ENCODE measurements at places on chromosomes 4 and X.

DNA sequence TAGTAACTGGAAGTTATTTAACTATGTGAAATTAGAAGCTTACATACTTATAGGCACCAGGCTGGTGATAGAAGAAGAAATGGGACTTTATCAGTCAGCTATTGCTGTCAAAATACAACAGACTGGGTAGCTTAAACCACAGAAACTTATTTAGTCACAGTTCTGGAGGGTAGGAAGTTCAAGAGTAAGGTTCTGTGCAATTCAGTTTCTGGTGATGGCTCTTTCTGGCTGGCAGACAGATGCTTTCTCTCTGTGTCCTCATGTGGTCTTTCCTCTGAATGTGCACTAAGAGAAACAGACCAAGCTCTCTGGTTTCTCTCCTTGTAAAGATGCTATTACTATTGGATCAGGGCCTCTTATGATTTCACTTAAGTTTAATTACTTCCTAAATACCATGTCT is 92.1 kb upstream of the ANKRD50 start:
- no peak for DNase-seq

DNA sequence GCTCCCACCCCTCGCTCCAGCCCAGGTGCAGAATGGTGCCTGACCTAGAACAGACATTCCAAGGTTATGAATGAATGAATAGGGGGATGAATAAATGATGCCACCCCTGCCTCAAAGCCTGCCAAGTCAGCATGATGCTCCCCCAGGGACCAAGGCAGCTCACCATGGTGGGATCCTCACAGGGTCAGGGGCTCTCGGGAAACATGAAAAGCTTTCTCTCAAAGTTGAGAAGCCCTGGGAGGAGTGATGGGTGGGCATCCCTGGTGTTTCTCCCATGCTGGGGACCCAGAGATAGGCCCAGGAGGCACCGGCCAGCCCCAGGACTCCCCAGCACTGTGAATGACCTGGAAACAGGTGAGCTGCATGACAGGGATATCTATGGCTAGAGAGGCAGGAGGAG is 58.9 kb downstream of the HTRA3 start:
- no peak for DNase-seq

DNA sequence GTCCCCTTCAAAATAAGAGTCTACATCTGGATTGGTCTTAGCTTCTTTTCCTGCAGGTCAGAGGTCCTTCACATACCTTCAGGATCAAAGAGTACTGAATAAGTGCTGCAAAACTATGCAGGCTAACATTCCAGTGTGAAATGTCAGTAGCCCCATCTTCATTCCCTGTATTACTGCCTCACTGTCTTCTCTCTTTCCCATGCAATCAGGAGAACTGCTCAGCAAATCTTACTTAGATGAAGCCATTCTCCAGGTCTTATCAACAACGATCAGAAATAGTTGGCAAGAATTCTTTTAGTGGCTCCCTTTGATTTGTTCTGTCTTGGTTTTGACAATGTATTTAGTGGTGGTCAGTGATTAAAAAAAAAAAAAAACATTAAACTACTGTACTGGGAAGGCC is 26.0 kb upstream of the IQCM start:
- no peak for DNase-seq

DNA sequence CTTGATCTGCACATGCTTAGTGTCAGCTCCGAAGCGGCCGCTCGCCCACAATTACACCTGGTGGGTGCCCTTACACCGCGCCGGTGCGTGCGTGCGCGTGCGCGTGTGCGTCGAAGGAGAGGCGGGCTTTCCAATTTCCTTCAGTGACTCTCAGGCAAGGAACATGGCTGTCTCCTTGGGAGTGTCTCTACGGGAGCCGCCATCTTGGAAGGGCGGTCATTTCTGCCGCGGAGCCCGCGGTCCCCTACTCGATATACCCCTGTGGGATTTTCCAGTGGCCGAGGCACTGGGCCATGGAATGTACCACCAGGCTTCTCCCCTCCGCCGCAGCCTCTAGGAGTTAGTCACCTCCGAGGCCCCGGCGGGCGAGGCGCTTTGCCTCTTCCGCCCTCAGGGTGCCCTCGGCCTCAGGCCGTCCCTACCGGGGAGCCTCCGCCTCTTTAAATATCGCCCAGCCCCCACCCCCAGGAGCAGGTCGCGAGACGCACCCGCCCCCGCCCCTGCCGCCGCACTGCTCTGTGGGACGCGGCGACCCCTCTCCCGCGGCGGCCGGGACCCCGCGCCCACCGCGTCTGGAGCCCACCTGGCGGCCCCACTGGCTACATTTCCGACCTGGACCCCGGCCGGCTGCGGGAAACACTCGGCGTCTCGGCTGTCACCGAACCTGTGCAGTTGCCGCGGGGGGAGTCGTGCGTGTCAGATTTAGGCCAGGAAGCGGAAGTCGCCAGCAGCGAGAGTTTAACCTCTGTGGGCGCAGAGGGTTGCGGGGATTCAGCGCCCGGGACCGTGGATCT is at the start of gene ZNF41:
ZNF41 (minus strand) TSS at position 711 of the 794 bp plus-strand sequence. CDS start 15,741 bp downstream, outside the sequence.
- peak; percentile 69 for DNase-seq

DNA sequence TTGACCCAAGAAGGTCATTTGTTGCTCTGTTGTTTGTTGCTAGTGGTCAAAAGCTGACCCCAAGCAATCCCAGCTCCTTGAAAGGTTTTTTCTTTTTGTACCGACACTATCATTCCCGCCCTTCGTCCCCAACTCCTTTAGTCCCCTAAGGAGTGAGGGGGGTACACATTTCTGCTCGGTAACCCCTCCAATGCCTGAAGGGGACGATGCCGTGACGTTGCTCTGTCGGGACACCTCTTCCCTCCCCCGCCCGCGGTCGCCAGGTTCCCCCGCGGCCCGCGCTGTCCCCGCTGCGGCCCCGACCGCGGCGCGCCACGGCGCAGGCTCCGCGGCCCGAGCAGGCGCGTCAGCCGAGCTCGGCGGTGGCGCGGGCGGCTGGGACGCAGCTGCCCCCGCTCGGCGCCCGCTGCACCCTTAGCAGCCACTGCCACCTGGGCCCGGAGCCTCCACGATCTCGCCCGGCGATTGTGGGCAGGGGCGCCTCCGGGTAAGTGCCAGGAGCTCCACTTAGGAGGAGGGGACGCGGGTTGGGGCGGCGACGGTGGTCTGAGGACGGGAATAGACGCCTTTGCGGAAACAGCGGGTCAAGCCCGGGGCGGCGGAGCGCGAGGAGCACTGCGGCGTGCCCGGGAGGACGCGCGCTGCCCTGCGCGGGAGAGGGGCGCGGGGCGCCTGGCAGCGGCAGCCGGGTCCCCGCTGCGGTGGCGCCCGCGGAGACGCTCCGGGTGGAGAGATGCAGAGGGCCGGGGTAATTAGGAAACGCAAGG is at the start of gene GLRB:
GLRB (plus strand) TSS at position 340 of the 767 bp plus-strand sequence. CDS start 1,875 bp downstream, outside the sequence.
- DNase-seq: no peak

DNA sequence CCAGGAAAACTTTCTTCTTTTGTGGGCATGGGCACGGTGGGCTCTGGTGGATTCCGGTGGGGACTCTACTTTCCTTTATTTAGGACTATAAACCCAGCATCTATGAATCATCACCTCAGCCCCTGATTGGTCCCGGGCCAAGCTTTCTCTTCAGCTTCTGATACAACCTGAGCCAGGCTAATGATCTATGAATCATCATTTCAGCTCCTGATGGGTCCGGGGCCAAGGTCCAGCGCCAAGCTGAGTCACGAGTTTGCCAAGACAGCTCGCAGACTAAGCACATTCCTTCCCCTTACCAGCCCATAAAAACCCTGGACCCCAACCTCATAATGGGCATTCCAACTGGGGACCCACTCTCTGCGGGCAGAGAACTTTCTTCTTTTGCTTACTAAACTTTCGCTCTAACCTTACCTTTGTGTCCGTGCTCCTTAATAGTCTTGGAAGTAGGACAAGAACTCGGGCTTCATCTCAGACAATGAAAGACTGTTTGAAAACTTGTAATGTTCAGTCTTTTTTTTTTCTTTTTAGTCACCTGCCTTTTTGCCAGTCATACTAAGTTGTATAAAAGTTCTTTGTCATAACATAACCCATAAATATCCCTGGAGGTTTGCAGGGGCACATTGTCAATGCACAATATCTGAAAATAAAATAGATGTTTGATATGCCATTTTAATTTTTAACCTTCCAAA is 904.9 kb upstream of the EPHA5 start:
- no peak for DNase-seq

- DNase-seq: no peak
These were observed 99.1 kb downstream of the FRYL start for GRCh38 chr4:48680848-48681568.

- no peak for DNase-seq
These were observed 32.9 kb downstream of the MAGED4 start for GRCh38 chrX:52217494-52218160.

DNA sequence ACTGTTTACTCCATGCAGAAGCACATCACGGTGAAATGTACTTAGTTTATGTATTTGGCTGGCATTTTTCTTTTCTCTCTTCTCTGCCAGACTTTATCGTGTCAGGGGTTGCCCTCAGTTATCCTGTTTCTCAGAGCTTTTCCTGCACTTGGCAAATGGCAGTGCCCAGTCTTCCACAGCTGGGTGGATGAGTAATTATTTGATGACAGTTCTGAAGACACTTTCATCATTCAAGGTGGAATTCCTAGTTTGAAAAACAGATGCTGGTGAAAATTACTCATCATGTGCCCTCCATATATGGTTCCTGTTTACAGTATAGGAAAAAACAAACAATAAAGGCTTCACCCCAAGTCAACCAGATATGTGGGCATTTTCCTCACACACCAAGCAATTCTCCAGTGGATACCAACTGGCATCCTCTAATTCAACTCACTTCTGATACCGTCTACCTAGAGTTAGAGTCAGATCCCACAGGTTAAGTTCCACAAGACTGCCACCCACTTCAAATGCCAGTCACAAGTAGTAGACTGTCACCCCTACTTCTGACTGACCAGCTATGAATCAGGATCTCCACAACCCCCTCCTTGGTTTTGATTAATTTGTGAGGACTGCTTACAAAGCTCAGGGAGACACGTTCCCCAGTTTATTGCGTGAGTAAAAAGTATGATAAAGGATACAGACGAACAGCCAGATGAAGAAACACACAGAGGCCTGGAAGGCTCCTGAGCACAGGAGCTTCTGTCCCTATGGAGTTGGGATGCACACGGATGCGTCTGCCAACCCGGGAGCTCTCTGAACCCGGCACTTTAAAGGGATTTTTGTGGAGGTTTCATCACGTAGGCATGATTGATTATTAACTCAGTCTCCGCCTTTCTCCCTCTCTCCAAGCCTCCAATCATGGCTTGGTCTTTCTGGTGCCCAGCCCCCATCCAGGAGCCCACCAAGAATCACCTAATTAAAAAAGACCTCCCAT is 72.9 kb downstream of the CLDN34 start:
- no peak for DNase-seq

GRCh38 chr4:10212400-10212799 is 95.8 kb upstream of the WDR1 start:
- DNase-seq: no peak
